ENCODE measurements at places on chromosomes 3 and 15.
A peak's percentile ranks its signal among the peaks of the same experiment; 100 is the strongest.

DNA sequence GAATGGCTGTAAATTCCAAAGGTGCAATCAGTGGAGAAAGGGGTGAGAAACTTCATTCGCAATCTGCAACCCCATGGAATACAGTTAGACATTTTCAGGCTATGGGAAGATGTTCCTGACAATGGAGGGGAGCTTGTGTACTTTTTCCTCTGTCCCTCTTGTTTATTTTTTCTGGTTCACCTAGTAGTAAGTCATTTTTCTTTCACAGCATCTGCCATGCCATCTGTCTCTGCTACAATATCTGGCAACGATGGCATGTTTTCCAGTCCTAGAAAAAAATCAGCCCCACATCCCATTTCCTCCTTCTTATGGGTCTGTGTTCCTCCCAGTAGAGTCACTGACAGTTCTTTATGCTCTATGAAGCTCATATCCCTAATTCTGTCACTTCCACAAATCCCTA, 76.0 kb downstream of the SSR3 start:
- no peak for DNase-seq
- peaks cover 6% of the 10 kb centered on the region for H3K27me3 ChIP-seq
- H3K4me1 ChIP-seq = peaks cover 21% of the 10 kb centered on the region
- no peaks in the 10 kb centered on the region for H3K36me3 ChIP-seq

GRCh38 chr15:62942428-62942827, 100.1 kb upstream of the TPM1 start:
- no peak overlapping the region for H3K27ac ChIP-seq
- no peak for DNase-seq
- no peaks in the 10 kb centered on the region for H3K36me3 ChIP-seq

DNA sequence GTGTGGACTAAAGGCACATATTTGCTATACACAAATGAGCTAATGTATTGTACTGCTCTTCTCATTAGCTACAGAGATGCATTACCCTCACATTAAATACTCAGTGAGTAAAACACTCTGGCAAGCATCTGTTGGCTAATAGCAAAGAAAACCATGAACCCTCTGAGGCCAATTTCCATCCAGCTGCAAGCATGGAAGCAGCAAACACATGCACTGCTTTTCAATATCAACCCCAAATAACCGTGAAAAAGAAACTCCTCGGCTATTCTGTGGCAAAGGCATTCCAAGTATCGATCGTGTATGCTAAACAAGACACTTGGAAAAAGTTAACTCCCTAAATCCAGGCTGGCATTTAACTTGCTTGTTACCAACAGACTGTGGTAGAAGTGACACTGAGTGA, 67.0 kb downstream of the PEAK1 start:
- DNase-seq = no peak
- H3K27me3 ChIP-seq = no peaks in the 10 kb centered on the region
- no peak overlapping the region for H3K4me3 ChIP-seq
- H3K36me3 ChIP-seq = no peaks in the 10 kb centered on the region
- H3K27ac ChIP-seq = no peak overlapping the region

DNA sequence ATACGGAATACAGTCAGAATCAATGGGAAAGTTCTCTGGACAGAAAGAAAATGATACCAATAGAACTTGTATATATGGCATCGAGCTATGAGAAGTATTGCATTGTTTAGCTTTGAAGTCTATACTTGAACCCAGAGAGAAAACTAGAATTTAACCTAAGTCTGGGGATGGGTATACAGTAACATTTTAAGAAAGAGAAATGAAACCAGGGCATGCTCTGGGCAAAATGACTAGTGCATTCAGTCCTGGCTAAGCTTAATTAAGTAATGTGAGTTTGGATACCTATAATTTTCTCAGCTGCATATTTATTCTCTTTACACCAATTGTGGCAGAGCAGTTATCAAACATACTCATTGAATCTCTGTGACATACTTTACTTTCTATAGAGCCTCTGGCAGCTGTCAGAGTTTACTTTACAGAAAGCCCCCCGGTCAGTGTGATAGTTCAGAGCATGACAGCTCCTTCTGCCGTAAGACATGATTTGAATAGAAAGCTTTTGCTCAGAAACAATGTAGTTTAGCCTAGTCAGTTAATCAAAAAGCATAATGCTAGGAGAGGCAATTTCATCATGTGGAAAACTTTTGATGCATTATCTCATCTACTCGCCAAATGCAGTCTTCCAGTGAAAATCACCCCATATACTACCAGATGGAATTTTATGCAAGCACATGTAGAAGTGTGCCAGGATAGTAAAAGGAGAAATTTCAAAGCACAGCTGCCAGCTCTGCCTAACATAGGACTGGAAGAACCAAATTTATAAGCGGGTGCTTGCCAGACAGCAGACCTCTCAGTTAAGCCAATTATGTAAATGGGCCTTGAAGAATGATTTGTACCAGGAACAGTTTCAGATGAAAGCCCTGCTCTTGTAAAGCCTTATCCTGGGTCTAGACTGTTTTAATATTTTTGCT, 40.7 kb downstream of the OXSM start:
- peaks cover 12% of the 10 kb centered on the region for H3K27me3 ChIP-seq
- DNase-seq = no peak
- no peak overlapping the region for H3K27ac ChIP-seq
- H3K4me3 ChIP-seq = no peak overlapping the region

- no peak overlapping the region for H3K27ac ChIP-seq
- H3K4me3 ChIP-seq = no peak overlapping the region
- DNase-seq = no peak
- no peaks in the 10 kb centered on the region for H3K27me3 ChIP-seq
- H3K36me3 ChIP-seq = no peaks in the 10 kb centered on the region
- no peaks in the 10 kb centered on the region for H3K4me1 ChIP-seq
These were observed 836.8 kb upstream of the NECTIN3 start for GRCh38 chr3:110234831-110235230.

GRCh38 chr3:57546616-57547015, 2.5 kb upstream of the DNAH12 start:
- H3K4me1 ChIP-seq = peaks cover 5% of the 10 kb centered on the region
- DNase-seq = no peak
- H3K36me3 ChIP-seq = no peaks in the 10 kb centered on the region
- no peak overlapping the region for H3K27ac ChIP-seq
- H3K4me3 ChIP-seq = no peak overlapping the region

DNA sequence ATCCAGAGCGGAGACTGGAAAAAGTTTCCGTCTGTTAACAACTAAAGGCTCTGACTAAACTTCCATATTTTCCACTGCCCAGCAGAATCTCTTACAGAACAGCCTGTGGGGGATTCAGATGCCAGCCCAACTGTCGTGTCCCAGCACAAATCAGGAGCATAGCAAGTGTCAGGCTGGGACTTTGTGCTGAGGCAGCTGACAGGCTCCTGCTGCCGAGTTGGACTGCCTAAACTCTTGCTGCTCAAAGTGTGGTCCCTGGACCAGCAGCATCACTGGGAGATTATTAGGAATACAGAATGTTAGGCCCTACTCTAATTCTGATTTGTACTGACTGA, 31.2 kb upstream of the CMTM7 start:
- no peaks in the 10 kb centered on the region for H3K27me3 ChIP-seq
- peaks cover 2% of the 10 kb centered on the region for H3K36me3 ChIP-seq
- no peak for DNase-seq
- H3K27ac ChIP-seq = no peak overlapping the region
- no peaks in the 10 kb centered on the region for H3K4me1 ChIP-seq

DNA sequence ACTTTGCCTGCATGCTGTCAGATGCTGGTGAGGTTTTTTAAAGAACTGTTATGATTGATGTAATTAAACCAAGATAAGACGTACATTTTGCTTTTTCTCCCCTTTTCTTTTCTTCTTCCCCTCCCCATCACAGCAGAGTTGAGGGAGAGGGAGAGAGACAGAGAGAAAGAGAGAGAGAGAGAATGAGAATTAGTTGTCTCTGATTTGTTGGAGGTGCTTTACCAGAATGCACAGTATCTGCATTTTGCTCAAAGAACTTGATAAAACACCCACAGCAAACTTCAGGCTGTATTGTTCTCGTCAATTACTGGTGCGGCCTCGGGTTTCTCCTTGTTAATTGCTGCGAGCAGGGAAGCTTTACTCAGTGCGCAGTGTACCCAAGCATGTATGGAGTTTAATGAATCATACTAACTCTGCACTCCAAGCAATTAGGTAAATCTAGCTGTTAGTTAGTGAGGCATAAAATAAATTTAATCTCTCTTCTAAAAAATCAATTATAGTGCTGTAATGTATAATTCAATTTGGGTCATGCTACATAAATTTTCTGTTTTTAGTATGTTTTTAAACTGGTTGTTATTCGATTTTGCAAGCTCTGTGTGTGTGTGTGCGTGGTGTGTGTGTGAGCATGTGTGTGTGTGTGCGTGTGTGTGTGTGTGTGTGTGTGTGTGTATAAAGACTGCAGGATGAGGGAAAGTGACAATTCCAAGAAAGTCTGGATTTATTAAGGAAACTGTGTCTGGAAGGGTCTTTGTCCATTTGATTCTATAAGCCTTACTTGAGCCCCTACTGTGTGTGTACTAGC, 273.4 kb downstream of the TLE3 start:
- H3K4me3 ChIP-seq = no peak overlapping the region
- no peak overlapping the region for H3K27ac ChIP-seq
- H3K36me3 ChIP-seq = no peaks in the 10 kb centered on the region
- H3K27me3 ChIP-seq = peaks cover 12% of the 10 kb centered on the region

GRCh38 chr3:183370391-183370790, 58.0 kb downstream of the MCF2L2 start:
- no peak overlapping the region for H3K4me3 ChIP-seq
- no peak for DNase-seq
- no peaks in the 10 kb centered on the region for H3K27me3 ChIP-seq
- no peaks in the 10 kb centered on the region for H3K36me3 ChIP-seq

- peak; percentile 55 for DNase-seq
- H3K4me3 ChIP-seq = peak within 1 kb of the TSS; percentile 92
- no peaks in the 10 kb centered on the region for H3K36me3 ChIP-seq
- peaks cover 36% of the 10 kb centered on the region for H3K27me3 ChIP-seq
These were observed at the start of gene MRAS for GRCh38 chr3:138347960-138348753. TSS of gene MRAS (plus strand) at chr3:138348579. CDS start at chr3:138372884, 24,305 bp downstream.

DNA sequence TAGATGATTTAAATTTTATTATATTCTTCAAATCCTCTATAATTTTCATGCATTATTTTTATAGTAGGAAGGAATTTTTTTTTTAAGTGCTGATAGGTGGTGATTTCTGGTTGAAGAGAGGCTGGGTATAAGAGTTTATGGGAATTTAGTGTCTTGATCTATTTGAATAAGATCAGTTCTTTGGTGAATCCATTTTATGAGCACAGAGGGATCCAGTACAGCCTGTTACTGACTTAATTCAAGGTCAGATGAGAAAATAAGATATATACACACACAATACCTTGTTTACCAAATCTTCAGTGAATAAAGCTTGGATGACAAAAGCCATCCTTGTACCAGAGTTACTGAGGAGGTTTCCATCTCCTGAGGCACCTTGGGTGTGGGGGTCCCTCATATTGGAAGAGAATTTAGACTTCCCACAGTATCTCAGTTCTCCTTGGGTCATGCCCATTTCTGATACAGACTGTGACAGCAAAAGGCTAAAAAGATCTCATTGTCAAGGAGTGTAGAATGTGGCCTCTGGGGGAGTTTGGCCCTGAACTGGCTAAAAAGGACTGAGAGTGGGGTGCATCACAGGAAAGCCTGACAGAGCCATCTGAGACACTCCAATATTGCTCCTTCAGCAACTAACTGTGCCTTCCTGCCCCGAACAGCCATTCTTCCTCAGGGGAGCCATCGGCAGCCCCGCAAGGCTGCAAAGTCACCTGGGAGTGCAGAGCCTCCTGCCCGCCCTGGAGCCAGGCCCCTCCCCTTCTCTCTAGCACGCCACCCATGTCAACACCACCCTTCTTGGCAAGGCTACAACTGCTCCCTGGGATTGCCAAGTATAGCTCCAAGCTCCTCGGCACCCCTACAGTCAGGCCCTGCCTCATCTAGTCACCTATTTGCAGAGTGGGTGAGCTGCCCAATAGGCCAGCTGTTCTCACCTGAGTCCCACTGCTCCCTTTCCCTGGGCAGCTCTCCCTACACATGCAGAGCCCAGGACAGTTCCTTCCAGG, 43.1 kb upstream of the HACD2 start:
- no peak for DNase-seq
- H3K36me3 ChIP-seq = no peaks in the 10 kb centered on the region
- no peak overlapping the region for H3K4me3 ChIP-seq
- H3K4me1 ChIP-seq = no peaks in the 10 kb centered on the region
- H3K27ac ChIP-seq = no peak overlapping the region
